ENCODE measurements at places on chromosomes 3 and 15.

- DNase-seq = no peak
Measured at GRCh38 chr3:128235207-128235926, 82.1 kb downstream of the EEFSEC start.

DNA sequence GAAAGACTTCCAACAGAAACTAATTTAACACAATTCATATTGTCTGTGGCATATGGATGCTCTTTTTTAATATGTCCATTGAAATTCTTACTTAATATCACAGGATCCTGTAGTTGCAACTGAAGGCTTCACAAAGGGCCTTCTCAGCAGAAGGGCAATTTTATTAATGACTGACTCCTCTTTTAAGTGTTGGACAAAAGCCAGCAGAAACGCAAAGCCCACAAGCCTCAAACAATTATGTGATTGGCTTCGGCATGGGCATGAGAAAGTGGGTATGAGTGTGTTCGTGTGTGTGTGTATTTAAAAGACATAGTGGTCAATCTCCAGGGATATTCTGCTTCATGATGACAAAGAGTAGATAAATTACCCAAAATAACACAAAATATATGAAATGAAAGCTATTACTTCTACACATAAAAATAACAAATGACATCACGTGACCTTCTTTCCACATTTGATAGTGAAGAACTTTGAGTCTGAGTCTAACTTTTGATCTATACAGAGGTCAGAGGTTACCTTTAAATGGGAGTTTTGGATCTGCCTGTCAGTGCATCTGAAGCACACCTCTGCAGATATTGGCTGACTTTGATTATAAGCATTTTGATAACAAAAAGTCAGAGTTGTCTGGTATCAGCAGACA is 496.9 kb downstream of the CADM2 start:
- no peak for DNase-seq

DNA sequence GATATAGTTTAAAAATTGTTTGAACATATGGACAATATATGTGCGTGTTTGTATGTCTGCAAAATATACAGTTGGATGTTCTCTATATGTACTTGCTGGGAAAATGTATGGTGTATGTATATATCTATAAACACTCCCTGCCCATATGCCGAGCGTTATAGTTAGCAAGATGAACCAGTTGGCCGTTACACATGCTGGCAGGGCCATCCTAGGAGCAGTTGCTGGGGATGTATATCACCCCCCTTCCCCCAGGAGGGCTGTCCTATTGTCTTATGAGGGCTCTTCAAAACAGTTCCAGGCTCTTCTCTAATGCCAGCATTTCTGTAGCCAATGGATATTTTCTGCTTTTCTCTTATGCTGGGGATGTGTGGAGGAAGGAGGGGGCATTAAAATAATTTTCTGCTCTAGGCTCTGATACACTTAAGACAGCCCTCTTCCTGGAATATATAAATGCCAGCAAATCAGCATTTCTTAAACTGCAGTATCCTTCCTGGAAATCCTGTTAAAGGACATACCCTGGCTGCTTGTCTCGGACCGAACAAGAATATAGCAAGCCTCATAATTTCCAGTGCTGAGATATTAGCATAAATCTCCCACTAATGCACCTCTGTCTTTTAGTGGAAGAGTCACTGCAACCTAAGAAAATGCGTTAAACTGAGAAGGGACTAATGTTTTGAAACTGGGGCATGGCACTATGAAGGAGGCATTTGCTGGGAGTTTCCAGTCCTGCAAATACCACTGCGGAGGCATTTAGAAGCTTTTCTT is 134.4 kb downstream of the MDFIC2 start:
- no peak for DNase-seq

DNA sequence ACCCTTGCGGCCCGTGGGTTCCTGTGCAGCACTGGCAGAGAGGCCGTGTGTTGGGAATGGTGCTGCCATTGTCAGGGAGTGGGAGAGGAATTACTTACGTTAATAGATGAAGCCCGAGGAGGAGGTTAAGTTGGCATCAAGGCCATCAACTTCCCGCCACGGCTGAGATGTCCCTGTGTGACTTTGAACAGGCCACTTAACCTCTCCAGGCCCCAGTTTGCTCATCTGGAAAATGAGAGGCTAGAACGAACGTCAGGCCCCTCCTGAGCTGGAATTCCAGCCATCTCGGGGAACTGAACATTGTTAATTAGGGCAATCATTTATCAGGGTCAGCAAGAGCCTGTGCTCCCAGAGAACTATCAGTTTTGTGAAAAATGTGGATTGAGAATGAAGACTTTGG is 91.4 kb upstream of the MYZAP start:
- no peak for DNase-seq

GRCh38 chr3:61560517-61561373 is 626 bp upstream of the PTPRG start:
- peak; percentile 85 for DNase-seq

- peak; percentile 69 for DNase-seq
Measured at GRCh38 chr3:62084558-62084957, 288.8 kb downstream of the FEZF2 start.

GRCh38 chr15:31458596-31459399 is 132.2 kb downstream of the KLF13 start:
- DNase-seq = peak; percentile 36

GRCh38 chr15:72271895-72272212 is 500 bp downstream of the PARP6 start:
- peak; percentile 16 for DNase-seq

- peak; percentile 24 for DNase-seq
Measured at GRCh38 chr3:138197058-138197457, 10.0 kb downstream of the ARMC8 start.

GRCh38 chr15:75578948-75579920 is at the start of gene PTPN9:
Gene PTPN9 (minus strand): TSS chr15:75579315. CDS start chr15:75578776, 539 bp downstream.
- DNase-seq = peak; percentile 90

GRCh38 chr15:44093836-44094235 is 101.2 kb downstream of the FRMD5 start:
- DNase-seq = peak; percentile 21

GRCh38 chr3:173622166-173622565 is 224.6 kb downstream of the NLGN1 start:
- DNase-seq = peak; percentile 49

DNA sequence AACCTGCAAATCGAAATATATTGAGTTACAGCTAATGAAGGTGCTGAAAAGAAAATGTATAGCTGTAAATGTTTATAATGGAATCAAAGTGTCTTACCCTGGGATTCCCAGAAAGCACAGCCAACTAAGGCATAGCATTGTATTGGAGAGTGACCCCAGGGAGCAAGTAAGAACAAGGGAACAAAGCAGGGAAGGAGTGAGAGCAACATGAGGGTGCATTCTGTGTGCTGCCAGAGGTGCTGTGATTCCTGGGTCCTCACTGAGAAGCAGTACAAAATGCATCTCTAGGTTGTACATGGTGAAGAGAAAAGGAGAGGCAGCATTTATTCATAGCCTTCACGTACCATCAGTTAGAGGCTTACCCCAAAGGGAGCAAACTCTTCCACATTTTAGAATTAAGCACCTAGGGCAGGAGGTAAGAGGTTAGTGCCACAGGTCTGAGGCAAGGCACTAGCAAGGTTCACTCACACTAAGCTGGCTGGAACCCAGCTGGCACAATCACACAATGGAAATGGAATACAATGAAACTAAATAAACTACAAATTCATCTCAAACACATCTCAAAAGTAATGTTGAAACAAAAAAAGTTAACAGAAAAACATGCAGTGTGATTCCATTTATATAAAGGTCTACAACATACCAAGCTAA is 151.5 kb upstream of the C2CD4B start:
- DNase-seq = no peak

GRCh38 chr3:15578289-15578867 is 23.0 kb downstream of the HACL1 start:
- DNase-seq = no peak

DNA sequence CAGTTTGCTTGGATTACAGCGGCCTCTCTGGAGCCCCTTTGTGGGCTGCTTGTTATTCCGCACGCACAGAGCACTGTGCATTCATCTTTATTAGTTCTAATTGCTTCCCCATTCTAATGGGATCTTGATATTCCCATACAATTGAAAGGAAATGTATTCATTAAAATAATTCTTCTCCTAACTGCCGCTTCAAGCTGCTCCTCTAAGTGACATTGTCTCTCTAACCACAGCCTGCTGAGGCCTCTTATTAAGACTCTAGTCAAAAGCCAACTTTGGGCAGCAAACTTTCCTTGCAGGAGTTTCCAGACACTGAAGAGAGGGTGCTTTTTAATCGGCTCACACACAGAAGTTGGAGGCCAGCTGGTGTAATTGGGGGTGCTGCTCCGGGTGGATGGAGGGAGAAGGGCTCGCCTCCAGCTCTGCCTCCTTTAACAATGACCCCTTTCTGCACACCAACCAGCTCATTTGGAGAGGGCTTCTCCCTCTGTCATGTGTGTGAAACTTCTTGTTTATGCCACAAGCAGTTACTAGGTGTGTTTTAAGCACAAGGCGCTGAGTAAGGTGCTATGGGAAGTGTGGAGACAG is 5.6 kb upstream of the MAGEF1 start:
- DNase-seq = no peak

- DNase-seq = peak; percentile 41
Measured at GRCh38 chr3:193816656-193817311, 223.8 kb downstream of the OPA1 start.

DNA sequence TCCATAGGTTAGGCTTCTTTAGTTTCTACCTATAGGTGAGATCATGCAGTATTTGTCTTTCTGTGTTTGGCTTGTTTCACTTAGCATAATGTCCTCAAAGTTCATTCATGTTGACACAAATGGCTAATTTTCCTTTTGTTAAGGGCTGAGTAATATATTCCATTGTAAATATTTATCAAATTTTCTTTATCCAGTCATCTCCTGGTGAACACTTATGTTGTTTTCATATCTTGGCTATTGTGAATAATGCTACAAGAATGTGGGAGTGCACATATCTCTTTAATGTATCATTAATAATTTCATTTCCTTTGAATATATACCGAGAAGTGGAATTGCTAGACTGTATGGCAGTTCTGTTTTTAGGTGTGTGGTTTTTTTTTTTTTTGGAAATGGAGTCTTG is 250.9 kb upstream of the SEMA6D start:
- DNase-seq = peak; percentile 88

DNA sequence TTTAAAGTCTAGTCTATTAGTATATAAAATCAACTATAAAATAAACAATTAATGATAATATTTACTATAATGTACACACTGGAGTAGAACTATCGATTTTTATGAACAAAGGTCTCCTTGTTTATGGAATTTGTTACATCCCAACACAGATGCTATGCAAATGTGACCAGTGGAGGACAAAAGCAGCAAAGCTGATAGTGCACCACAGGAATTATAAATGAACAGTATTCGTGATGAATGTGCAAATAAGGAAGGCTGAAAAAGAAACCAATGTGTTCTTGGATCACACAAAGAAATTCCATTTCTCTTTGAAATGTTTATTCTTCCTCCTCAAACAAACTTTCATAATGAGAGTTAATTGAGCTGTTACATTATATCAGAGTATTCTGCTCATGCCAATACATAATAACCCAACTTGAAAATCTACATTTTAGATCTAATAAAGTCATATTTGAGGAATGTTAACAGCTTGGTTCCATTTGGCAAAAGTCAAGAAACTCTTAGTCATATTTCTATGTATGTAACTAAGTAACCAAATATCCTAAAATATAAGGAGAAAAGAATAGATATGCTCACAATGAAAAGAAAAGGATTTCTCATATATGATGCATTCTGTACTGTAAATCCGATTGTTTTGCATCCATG is 79.3 kb downstream of the NEK10 start:
- DNase-seq = peak; percentile 53

DNA sequence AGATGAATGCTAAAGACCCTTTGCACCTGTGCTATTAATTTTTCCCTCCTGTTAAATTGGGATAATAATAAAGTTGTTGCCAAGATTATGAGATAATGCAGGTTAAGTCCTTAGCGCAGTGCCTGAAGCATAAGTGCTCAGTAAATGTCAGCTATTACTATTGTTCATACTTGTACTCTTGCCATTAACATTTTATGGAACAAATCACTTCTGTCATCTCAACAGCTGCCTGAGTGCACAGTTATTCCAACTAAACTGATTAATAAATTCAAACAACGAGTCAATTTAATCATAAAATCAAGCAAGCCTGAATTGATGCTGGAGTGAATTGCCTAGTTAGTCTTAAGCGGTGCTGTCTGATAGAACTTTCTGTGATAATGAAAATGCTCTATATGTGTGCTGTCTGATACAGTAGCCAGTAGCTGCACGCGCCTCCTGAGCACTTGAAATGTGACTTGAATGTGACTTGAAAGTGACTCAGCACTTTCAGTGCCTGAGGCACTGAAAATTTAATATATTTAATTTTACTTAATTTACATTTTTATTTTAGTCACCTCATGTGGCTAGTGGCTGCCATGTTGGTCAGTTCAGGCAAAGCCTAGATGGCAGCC is 198.7 kb upstream of the PFN2 start:
- no peak for DNase-seq

GRCh38 chr3:76961284-76961683 is 78.6 kb upstream of the ROBO2 start:
- DNase-seq = no peak

GRCh38 chr3:4716706-4717362 is 223.7 kb downstream of the ITPR1 start:
- peak; percentile 85 for DNase-seq

DNA sequence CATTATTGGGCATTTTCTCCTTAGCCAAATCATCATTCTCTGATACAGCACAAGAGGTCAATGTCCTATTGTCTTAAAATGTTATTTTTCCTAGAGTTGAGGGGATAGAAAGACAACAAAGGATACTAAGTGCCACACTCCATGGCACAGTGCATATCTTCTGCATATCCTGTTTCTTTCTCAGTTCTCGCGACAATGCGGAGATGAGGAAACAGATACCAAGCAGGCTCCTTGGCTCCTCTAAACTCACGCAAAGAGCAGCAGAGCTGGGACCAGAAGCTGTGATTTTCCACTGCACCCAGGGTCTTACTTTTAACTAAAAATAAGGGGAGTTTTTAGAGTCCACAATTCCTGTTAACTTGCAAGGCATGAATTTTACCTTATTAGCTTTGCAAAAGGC is 10.5 kb upstream of the VGLL4 start:
- DNase-seq = no peak

- no peak for DNase-seq
Measured at GRCh38 chr3:112127522-112128494, 5.2 kb downstream of the GCSAM start.

- DNase-seq = peak; percentile 66
Measured at GRCh38 chr3:103440539-103441203, 1005.9 kb downstream of the ZPLD1 start.

DNA sequence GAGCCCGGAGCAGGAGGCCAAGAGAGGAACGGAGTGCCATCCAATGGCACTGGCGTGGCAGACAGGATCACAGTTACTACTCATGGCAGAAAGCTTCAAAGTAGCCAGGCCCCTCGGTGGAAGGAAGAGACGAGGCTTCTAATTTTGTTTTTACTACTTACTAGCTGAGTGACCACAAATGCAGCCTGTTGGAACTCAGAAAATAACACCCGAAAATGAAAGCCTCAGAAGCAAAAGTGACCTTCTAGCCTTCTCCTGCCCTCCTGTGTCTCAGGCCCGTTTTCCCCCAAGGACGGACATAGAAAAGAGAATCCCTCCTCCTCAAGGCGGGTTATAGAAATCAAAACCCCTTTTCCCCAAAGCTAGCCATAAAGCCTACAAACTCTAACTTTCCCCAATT is 9.9 kb upstream of the STRA6 start:
- DNase-seq = no peak

Data from fibroblast of skin of right biceps (primary cell).